ENCODE measurements at places on chromosomes 4 and X.

- no peak for DNase-seq
These were observed 97.7 kb upstream of the CASK start for GRCh38 chrX:42021058-42021457.

DNA sequence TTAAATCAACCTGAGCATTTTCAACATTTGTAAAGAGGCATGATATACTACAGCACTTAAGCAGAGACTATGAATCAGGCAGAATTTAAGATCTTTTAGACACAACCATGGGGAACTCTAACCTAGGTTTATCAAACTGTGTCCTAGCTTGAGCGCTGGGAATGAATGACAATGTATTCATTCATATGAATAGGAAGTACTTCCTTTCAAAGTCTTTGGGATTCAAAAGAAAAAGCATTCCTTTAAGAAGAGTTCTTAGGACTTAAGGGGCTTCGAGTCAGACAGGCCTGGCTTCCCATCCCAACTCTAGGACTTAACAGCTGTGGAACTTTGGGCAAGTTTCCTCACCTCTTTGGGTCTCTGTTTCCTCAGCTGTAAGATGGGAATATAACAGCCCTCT, 104.6 kb downstream of the ANAPC4 start:
- DNase-seq = no peak

GRCh38 chr4:112299721-112300120, 2.6 kb downstream of the ALPK1 start:
- DNase-seq = no peak

DNA sequence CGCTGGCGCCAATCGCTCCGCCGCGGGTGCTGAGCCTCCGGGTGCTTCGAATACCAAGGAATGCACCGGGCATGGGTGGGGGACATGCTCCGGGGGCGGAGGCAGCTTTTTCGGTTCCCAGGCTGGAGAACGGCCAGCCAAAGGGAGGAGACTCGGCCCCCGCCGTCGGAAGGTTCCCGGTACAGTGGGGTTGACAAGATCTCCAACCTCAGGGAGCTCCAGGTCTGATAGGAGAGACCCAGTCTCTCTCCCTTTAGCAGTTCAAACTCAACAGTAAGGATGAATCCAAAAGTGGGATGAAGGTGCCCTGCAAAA, 29.1 kb upstream of the BCORL1 start:
- DNase-seq = no peak

- DNase-seq = no peak
These were observed 1911.7 kb downstream of the PCDH7 start for GRCh38 chr4:32631831-32632230.

GRCh38 chr4:52126966-52127365, 75.9 kb downstream of the SPATA18 start:
- no peak for DNase-seq

All from central memory CD4-positive, alpha-beta T cell (primary cell).